NCI-H345 (cell line): ENCODE measurements at places on chromosomes 13 and 19.

GRCh38 chr19:6100284-6100915, 9.9 kb downstream of the RFX2 start:
- DNase-seq, result no peak

GRCh38 chr19:15417699-15418098, 1.1 kb downstream of the AKAP8L start:
- peak; percentile 30 for DNase-seq

- DNase-seq, result no peak
These were observed 36.2 kb upstream of the LPAR6 start for GRCh38 chr13:48448959-48449614.

DNA sequence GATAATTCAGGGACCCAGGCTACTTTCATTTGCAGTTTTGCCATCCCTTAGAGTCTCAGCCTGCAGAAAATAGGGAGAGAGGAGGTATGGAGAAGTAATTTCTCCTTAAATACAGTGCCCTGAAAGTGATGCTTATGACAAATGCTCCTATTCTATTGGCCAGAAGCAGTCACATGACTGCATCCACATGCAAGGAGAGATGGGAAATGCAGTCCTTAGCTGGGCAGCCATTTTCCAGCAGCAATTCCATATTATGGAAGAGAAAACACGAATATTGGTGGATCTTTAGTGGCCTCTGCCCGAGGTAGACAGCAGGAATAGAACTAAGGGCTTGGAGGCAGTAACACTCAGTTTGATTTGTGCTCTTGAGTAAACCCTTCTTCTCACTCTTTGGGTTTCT, 39.4 kb downstream of the VAV1 start:
- DNase-seq, result peak; percentile 7

DNA sequence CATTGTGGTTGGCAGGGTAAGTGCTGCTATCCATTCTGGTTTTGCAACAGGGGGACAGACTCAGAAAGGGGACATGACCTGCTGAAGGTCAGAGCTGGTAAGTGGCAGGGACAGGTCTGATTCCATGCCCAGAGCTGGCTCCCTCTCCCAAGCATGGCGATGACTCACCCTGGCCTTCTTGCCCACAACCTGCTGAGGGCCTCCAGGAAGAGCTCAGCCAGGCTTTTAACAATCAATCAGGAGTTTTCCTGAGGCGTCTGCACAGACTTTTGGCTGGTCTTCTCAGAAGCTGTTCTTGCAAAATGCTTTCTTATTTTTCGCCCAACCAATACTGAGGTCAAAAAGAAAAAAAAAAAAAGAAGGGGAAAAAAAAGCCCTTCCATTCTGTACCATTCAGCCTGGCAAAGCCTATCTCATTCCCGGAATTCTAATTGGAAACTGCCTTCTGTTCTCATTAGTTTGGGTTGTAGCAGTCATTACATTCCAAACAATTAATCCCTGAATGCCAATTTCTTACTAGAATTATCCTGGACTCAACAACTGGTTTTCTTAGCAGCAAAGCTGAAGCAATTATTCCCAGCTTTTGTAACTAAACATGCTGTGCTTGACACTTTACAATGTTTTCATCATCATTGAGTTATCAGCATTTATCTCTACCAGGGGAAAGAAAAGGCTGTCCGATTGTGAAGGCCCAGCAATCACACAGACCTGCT, 17.7 kb downstream of the SIAH3 start:
- DNase-seq, result no peak

DNA sequence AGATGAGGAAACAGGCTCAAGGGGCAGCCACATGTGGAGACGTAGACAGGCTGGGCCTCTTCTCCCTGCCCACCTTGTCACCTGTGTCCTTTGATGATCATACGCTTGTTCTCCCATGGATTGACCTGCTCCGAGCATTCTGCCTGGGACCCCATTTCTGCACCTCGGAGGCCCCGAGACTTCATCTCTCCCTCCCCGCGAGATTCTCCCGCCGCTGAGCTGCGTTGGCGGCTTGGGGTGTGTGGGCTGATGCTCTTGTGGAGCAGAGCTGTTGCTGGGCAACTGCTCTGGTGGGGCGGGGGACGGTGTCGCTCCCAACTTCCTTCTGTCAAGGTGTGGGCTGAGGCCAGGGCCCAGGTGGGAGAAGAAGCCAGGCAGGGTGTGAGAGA, 22.1 kb downstream of the MAST3 start:
- DNase-seq, result no peak

GRCh38 chr13:37168926-37169325, 63.5 kb upstream of the CSNK1A1L start:
- DNase-seq, result no peak
